ENCODE measurements at places on chromosomes 4 and X.

GRCh38 chrX:35726176-35726575 is 72.0 kb upstream of the MAGEB16 start:
- DNase-seq = no peak

GRCh38 chr4:171031338-171031737 is 781.9 kb upstream of the GALNTL6 start:
- DNase-seq = no peak

DNA sequence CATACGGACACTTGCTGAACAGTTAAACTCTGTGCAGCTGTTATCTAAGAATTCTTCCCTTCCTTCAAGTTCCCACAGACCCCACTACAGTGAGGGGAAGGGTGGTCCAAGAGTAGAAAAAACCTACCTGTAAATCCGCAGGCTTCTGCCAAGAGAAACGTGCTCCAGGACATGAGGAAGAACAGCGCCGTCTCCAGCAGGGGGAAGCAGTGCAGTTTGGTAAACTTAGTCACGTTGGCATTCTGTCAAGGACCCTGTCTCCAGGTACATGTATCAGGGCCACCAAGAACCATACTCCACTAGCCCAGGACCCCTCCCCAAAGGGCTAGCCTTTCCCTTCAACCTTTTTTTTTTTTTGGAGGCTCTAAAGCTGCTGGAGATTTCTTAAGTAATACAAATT is 79.9 kb downstream of the CHST7 start:
- DNase-seq = no peak

DNA sequence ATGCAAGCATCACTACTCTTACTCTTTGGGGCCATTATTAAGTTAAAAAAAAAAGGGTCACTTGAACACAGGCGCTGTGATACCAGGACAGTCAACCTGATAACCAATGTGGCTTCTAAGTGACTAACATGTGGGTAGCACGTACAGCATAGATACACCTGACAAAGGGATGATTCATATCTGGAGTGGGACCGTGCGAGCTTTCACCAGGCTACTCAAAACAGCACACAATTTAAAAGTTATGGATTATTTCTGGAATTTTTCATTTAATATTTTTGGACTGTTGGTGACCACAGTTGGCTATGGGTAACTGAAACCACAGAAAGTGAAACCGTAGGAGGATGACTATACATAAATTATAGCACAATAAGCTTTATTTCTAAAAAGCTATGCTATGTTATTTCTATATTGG is 113.8 kb upstream of the STIM2 start:
- DNase-seq = no peak

DNA sequence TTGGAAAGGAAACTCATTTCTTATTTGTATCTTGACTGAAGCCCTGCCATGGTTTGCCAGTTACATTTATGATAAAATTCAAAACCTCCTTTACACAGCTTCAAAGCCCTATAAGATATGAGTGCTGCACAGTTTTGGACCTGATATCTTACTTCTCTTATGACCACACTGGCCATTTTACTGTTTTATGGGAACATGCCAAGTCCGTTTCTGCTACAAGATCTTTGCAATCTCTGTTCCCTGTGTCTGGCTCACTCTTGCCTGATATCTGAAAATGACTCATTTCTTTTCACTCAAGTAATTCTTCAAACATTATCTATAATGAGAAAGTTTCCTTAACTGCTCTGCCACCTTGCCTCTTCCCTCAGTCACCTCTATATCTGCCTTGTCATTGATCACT is 247.3 kb downstream of the SPOCK3 start:
- no peak for DNase-seq

DNA sequence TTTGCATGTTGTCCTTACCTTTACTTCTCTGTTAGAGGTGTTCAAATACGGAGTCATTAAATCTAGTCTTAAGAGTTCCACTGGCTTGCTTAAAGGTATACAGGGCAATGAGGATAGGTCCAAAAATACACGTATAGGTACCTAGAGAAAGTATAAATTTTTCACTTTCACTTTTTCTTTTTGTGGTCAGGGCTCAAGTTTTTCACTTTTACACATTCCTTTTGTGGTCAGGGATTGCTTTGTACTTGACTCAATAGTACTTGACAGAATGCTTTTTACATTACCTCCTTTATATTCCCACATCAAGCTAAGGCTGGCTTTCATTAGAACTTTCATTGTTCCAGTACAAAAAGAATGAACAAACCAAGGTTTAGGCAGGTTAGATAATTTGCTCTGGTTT is 21.7 kb downstream of the TMEM184C start:
- no peak for DNase-seq

DNA sequence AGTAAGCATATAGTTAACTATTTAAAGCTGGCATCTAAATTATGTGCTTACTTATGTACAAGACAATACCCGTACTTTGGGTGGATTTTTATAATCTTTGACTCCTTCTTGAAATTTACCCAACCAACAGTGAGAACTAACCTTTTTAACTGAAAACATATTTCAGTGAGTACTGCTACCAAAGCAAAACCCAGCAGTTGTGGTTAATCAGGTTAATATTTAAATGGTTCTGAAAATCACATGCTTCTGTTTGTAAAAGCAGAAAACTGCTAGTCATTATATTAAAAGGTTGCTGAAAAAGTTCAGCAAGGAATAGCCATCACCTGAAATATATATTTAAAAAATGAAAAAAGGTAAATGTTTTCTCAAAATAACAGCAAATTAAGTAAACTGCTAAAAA is 20.0 kb downstream of the UBE2D3 start:
- DNase-seq = peak; percentile 5

GRCh38 chr4:147345662-147346061 is 135.2 kb upstream of the EDNRA start:
- DNase-seq = no peak

DNA sequence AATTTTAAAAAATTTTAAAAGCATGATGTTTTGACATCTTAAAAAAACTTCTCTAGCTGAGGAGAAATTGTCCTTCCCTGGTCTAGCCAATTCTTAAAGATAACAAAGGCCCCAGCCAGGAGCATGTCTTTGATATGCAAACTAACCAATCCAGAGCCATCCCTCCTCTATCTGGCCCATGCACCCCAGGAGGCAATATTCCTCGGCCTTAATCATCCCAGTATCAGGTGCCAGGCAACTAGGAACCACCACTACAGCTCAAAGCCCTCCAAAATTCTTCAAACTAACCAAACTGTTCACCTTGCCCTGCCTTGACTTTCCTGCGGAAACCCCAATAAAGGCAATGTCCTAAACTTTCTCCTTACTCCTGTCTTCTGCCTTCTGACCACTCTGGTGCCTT is 97.8 kb upstream of the USP9X start:
- DNase-seq = no peak

DNA sequence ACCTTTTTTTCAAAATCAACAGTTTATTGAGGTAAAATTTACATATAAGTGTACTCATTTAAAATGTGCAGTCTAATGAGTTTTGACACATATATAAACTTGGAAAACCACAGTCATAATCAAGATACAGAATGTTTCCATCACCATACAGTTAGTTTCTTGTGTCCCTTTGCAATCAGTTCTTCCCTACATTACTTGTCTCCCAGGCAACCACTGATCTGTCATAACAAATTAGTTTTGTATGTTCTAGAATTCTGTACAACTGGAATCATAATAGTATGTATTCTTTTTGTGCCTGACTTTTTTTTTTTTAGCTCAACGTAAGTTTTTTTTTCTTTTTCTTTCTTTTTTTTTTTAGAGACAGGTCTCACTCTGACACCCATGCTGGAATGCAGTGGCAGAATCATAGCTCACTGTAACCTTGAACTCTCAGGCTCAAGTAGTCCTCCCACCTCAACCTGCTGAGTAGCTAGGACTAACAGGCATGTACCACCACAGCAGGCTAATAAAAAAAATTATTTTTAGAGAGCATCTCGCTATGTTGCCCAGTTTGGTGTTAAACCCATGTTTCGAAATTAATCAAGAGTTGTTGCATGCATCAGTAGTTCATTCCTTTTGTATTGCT is 26.9 kb downstream of the ARFIP1 start:
- DNase-seq = no peak

- DNase-seq = no peak
Observed at GRCh38 chr4:86791126-86791525, 58.1 kb downstream of the SLC10A6 start.

DNA sequence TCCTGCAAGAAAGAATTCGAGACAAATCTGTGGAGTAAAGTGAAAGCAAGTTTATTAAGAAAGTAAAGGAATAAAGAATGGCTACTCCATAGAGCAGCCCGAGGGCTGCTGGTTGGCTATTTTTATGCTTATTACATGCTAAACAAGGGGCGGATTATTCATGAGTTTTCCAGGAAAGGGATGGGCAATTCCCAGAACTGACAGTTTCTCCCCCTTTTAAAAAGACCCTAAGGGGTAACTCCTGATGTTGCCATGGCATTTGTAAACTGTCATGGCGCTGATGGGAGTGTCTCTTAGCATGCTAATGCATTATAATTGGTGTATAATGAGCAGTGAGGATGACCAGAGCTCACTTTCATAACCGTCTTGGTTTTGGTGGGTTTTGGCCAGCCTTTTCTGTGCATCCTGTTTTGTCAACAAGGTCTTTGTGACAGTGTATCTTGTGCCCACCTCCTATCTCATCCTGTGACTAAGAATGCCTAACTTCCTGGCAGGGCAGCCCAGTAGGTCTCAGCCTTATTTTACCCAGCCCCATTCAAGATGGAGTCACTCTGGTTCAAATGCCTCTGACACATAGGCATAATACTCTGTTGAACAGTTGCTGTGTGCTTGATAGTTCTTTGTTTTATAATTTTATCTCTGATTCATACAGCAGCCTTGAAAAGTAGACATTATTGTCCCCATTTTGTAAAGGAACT is 25.8 kb downstream of the GAB1 start:
- DNase-seq = no peak

- no peak for DNase-seq
Observed at GRCh38 chr4:2771264-2771663, 15.1 kb upstream of the TNIP2 start.

GRCh38 chrX:64571011-64571410 is 175.8 kb upstream of the MTMR8 start:
- DNase-seq = no peak

- no peak for DNase-seq
Observed at GRCh38 chr4:13821522-13821921, 194.0 kb upstream of the BOD1L1 start.

DNA sequence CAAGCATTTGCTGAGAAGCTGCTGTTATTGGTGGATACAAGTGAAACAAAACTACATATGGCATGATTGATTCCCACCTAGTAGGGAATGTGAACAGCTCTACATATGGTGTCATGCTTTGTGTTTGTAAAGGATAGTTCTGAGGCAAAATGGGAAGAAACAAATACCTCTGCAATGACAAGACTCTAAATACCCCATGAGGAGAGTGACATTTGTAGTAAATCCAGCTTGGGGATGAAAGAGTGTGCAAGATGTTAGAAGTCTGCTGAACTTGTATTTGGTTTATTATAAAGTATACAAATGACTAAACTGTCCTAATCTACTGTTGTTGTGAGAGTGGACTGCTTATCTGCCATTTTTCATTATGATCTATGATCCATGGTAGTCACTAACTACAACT is 120.8 kb upstream of the HS3ST1 start:
- DNase-seq = no peak

DNA sequence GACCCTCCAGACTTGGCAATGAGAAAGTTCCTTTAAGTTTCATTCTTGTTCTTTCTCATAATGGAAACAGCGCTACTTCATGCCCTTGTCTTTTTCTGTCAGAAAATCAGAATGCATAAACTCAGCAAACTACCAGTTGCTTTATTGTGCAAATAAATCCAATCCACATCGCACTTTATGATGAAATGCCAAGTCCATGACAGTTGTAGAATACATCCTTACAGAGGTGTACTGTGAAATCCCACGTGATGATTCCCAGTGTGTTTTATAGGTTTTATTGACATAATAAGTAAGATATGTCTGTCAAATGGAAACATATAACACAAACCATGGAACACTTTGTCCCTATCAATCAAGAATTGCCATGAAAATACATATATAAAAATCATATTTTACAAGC is 295.0 kb downstream of the PCDH7 start:
- DNase-seq = no peak

GRCh38 chrX:40688929-40689328 is 41.6 kb upstream of the CXorf38 start:
- no peak for DNase-seq

GRCh38 chr4:142535009-142535408 is 311.1 kb downstream of the INPP4B start:
- no peak for DNase-seq

- no peak for DNase-seq
Observed at GRCh38 chr4:14984448-14984847, 17.8 kb upstream of the CPEB2 start.

- no peak for DNase-seq
Observed at GRCh38 chrX:24207826-24208225, 58.3 kb downstream of the ZFX start.

DNA sequence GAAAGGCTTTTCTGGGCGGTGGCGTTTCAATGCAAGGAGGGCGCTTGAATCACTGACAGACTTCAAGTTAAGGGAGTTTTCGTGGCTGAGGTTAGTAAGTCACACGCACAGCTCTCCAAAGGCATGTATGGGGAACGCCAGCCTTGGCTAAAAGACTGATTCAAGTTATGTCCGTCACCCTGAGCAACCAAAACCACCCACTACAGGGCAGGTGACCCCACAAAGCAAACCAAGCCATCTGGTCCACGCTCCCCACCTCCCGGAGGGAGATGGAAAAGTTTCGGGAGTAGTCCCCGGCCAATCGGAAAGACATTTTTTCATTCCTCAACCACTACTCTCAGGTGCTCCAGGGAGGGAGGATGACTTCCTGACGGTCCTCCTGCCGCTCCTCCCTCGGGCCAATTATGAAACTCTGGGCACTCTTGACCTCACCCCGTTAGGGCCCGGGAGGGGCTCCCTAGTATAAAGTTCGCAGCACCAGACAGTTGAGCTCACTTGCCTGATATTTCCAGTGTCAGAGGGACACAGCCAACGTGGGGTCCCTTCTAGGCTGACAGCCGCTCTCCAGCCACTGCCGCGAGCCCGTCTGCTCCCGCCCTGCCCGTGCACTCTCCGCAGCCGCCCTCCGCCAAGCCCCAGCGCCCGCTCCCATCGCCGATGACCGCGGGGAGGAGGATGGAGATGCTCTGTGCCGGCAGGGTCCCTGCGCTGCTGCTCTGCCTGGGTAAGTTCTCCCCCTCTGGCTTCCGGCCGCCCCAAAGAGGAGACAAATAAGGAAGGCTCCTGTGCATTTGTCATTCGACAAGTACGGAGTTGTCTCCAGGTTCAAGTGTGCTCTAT is at the start of gene EREG:
Gene EREG (plus strand): TSS at position 494 of the 840 bp plus-strand sequence. CDS start 164 bp downstream, at position 658.
- no peak for DNase-seq

DNA sequence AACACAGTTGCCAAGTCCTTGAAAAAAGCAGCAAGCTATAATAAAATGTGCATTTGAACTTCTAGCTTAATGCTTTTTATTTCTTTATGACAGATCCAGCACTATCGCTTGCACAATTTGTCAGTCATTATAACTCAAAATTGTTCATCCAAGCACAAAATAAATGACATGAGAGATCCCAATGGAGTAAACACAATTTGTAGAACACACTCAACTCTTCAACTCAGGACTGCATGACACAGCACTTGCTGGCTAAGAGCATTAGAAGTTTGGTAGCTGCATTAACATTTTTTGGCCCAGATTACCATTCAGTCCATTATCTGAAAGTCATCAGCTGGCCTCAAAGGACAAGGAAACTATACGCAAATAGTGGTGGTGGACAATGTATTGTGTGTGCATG is 530.1 kb downstream of the INPP4B start:
- DNase-seq = no peak

GRCh38 chrX:107571296-107571998 is 56.9 kb upstream of the PRPS1 start:
- DNase-seq = no peak

Data from GM18507 (cell line).